Left renal pelvis (tissue), 4 donors: ENCODE measurements at places on chromosomes 4 and X. TPM values are rescaled to one million over a fixed set of nuclear protein-coding genes. Genes with fewer than 3 reads are reported as not detected.

- no peak for DNase-seq
Observed at GRCh38 chr4:81562093-81562492, 90.4 kb upstream of the RASGEF1B start.

DNA sequence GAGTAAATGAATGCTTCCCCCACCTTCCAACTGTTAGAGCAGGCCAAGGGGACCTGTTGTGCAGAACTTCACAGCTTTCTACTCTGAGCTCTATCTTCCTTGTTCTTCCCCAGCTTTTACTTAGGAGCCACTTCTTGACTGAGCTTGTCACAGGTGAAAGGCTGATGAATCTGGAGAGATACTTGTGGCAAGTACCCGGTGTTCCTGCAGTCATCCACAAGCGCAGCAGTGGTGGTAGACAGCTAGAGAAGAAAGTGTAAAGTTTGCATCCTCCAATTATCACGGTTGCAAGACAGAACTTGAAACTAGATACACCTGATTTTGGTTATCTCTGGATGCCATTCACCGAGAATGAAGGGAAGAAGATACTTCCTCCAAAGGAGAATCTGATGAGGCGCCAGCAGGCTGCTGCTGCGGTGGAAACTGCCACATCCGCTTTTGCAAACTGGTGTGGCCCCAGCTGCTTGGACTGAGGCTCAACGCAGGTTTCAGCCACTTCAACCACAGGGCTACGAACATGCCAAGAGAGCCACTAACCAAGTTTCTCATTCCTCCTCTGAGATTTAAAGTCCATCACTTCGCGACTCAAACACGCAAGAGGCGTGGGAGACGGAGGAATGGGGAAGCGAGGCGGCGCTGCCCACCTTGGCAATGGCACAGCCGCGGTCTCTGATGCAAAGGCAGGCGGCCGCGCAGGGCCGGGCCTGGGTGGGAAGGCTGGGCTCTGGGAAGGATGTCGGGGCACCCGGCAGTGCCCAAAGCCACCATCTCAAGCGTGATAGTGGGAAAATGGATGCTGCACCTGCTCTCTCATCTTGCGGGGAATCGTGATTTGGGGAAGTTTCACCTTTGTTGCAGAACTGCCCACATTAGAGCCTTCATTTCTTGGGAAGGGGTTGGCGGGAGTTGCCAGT is 1.3 kb upstream of the FHIP1A start:
- no peak for DNase-seq

The RNF4 gene
- 53.3 TPM for polyA plus RNA-seq

The RBM47 gene
- 87.4 TPM for polyA plus RNA-seq

The CYTL1 gene
- polyA plus RNA-seq: 3.9 TPM
